Activated effector memory CD4-positive, alpha-beta T cell treated with anti-CD3 and anti-CD28 coated beads, Interleukin-2, amount 50 U/mL, for 16 hours (primary cell): ENCODE measurements at places on chromosomes 13 and 19.
A peak's percentile ranks its signal among the peaks of the same experiment; 100 is the strongest.

DNA sequence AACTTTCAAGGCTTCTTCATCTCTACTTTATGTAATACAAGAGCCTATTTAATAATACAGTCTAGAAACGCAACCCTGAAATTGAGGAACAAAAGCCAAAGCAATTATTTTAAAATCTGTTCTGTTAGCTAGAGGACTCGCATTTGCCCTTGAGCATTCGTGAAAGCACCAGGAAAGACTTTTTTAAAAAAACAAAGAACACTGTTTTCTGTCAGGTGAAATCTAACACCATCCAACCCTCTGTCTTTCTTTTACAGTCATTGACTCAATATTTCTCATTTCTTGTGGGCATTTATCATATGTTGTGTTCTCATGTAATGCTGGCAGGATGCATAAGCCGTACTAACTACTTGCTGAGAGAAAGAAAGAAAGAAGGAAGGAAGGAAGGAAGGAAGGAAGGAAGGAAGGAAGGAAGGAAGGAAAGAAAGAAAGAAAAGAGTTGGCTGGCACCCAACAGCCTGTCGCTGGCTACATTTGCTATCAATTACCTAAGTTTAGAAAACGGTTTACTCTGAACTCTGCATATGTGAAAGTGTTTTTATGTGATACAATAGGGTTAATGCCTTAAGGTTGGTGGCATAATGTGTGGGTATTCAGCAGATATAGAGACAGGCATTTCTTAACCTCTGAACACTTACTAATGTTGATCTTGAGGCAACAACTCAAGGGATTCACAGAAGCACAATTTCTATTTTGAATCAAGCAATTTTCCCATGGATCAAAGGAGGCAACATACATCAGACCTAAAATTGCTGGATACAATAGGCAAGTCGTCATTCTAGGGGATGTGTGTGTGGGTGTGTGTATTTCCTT is 445.4 kb downstream of the DCT start:
- DNase-seq: no peak

- no peak for DNase-seq
Observed at GRCh38 chr19:53076984-53077383, 26.2 kb downstream of the ZNF160 start.

- DNase-seq: no peak
Observed at GRCh38 chr19:1765232-1765903, 12.1 kb downstream of the ONECUT3 start.

DNA sequence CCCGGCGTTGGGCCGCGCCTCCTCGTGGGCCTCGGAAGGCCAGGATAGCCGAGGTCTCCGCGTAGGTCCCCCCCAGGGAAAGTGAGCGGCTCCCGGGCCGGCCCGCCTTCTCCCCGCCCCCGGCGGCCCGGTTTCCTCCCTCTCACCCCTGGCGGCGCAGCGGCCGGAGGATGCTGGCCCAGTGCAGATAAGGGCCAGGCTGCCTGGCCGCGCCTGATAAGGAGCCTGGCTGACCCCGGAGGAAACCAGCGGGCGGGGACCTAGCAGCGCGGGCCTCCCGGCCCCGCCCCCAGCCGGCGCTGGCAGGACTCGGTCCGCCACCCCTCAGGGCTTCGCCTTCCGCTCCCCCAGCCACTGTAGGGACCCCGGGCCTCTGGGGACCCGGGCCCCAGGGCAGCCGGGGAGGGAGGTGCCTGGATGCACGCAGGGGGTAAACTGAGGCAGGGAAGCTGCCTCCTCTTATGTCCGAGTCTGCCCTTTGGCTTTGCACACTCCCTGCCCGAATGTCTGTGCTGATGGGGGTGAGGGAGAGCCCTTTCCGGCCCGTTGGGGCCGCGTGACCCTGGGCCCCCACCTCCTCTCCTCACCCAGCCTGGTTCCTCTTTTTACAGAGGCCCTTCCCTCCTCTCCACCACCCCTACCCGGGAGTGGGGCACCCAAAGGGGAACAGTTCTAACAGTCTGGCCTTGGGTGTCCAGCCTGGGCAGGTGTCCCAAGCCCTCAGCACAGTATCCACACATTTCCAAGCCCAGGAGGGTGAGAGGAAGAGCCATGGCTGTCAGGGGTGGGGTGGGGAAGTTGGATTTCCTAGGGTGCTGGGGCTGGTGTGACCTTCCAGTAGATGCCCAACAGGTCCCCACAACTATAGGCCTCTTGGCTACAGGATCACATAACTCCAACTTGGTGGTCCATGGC is at the start of gene LYL1:
TSS of gene LYL1 (minus strand) at position 193 of the 915 bp plus-strand sequence. CDS start 1,687 bp downstream, outside the sequence.
- DNase-seq: peak; percentile 80

DNA sequence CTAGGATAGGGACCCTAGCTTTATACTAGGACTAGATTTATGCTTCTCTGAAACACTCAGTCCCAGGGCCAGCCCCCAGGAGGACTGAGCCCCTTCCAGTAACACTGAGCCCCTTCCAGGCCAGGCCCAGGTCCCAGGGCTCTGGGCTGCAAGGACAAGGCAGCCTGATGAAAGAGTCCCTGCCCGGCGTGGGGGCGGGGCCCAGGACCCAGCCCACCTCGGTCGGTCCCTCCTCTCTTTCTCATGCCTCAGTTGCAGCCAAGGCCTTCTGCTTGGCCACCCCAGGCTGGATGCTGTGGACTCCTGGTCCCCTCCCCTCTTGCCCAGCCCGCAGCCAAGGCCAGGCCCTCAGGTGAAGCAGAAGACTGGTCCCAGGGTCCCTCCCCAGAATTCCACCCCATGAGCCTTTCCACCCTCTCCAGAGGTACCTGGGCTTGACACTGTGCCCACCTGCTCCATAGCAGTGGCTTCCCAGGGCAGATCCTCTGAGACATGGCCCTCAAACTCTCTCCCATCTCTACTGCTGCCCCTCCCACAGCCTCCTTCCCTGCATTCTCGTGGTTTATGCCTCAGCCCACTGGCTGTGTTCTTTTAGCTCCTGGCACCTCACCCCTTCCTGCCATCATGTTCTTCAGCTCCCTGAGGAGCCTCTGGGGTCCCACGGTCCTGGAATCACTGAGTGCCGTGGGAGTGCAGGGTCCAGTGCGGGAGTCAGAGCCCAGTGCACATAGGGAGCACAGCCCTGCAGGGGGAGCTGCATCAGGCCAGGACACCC is 53.6 kb upstream of the C1QTNF9B start:
- DNase-seq: no peak

DNA sequence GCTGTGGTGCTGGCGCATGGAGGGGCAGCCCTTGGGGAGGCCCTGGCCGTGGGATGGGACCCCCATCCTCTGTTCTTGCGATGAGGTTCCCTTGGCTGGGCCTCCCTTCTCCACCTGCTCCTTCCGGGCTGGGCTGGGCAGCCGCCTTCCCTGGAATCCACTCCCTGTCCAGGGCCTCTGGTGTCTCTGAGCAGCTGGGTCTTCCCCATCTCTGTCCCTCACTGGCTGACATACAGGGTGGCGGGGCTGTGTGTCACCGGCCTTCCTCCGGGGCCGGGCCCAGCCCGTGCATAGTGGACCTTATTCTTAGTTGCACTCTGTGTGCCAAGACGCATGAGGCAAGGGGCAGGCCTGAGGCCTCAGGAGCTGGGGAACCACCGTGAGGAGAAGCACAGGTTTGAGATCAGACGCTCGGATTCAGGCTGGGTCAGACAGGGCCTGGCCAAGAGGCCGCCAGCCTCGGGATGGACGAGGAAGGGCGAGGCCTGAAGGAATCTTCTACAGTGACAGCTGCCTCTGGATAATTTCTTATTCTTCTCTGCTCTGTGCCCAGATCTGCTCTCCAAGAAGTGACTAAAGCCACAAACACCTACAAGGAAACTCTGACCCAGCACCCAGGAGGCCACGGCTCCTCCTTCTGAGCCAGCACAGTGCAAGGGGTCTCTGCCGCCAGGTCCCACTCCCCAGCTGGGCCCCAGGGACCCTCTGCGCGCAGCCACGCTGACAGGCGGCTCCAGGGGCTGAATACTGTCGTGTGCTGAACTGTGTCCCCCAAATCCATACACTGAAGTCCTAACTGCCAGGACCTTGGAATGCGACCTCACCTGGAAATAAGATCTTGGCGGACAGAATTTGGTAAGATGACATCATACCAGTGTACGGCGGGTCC is 11.0 kb downstream of the SGTA start:
- no peak for DNase-seq

- DNase-seq: no peak
Observed at GRCh38 chr13:35143123-35143522, 201.1 kb downstream of the NBEA start.

DNA sequence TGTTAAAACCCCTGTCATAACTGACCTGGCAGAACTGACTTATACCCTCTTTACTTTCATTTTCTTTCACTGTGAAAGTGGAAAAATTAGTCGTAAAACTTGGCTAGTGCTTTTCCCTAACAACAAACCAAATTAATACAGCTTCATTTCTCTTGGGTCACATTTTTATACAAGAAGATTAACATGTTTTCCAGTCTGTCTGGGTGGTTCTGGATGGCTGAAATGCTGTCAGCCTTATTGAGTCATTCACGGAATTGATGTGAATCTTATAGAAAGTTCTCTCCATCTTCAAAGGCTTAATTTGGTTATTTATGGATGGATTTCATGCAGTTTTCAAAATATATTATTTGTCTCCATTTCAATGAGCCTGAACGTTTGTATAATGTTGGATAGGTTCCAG is 440.0 kb downstream of the KCTD12 start:
- DNase-seq: no peak

DNA sequence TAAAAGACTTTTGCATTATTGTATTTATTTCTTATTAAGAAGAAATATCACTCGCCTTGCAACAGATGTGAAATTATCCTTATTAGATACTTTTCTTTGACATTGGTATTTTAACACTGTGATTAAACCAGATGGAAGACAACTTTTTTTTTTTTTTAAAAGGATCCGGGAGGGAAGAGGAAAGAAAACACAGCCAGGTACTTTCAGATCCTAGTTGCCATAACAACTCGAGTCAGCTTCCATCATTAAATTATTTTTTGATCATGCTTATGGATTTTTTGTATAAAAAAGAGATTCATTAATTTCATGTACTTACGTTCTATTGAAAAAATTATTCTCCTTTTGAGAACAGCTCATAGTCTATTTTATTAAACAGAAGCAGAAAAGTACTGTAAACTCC is 515.7 kb downstream of the TBC1D4 start:
- no peak for DNase-seq

DNA sequence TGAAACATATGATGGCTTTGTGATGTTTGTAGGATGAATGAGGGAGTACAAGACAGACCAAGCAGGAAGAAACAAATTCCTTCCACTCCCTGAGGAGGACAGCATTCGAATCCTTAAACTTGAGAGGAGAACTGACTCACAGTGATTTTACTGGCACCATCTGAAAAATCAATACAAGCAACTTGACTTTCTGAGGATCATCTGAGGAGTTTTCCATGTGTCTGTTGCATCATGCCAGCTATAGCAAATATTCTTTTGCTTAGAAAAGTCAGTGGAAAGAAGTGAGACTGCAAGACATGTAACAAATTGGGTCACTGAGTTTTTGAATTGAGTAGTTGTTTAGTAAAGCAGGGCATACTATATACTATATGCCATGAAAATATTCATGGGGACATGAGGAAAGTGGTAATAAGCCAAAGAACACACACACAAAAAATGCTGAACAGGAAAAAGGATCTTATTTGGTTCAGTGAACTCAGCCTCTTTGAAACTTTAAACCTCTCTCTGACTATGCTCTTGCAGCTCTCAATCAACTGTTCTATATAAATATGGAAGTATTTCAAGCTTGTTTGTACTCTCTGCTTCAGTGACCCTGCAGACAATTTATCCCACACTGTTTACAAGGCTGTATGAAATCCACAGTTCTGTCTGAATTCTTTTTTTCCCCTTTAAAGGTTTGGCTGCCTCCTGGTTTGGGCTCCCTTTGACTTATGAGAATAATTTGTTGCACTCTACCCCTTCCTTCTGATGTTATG is 35.5 kb downstream of the SERTM1 start:
- no peak for DNase-seq

- DNase-seq: no peak
Observed at GRCh38 chr13:35874704-35875103, 256.5 kb downstream of the DCLK1 start.

GRCh38 chr19:52923778-52924593 is 758 bp upstream of the ZNF888 start:
- no peak for DNase-seq

DNA sequence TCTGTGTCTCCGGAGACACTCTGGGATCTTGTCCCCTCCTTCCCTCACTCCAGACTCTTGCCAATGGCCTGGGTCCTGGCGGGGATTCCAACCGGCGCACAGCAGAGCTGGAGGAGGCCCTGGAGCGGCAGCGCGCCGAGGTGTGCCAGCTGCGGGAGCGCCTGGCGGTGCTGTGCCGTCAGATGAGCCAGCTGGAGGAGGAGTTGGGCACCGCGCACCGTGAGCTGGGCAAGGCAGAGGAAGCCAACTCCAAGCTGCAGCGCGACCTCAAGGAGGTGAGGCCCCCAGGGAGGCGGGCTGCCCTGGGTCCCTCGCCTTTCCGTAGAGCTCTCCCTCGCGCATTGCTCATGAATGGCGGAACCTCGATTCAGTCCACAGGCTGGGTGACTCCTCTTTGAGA is 11.0 kb downstream of the PPFIA3 start:
- no peak for DNase-seq

DNA sequence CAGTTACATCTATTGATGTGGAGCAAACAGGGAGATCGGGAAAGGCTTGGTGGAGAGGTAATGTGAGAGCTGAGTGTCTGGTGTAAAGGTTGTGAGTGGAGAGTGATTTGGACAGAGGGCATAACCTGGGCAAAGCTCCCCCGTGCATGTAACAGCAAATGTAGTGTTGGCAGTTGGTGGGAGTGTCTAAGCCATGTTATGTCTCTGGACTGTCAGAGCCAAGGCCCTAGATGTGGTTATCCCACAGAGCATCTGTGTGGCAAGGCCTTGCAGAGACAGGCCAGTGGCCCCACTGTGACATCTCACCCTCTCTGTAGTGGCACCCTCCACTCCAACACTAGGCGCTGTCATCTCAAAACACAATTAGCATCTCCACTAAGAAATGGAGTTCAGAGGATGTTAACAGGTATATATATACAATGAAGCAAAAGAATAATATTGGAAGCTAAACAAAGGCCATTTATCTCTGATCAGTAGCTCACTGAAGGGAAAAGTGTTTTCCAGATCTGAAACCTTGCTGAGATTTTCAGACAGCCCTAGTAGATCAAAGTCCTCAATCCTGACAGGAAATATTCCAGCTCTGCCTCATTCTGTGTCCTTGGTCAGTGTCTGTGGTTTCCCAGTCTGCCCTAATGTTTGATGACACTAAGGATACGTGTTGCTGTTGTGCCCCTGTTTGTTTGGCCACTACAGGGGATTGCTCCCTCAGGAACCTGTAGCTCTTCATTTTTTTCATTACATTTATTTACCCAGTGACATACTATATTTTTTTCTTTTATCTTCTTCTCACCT is 20.2 kb downstream of the POLR1D start:
- DNase-seq: no peak

- no peak for DNase-seq
Observed at GRCh38 chr13:20431080-20431479, 94.6 kb downstream of the CRYL1 start.

DNA sequence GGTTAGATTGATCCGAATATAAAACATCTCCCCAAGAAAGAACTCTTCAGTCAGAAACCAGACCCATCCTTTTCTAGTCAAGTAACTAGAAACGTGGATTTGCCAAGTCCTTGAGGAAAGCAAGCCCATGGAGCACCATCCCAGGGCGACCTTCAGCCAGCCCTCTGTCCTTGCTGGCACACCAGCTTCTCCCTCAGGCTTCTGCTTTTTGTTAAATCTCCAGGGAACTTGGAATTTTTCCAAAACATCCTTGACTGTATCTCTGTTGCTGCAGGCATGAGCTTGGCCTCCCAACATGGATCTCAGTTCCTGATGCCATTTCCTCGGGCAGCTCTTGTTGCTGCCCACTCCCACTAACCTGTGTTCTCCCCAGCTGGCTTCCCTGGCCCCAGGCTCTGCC is 27.1 kb upstream of the C1QTNF9 start:
- DNase-seq: no peak

- peak; percentile 84 for DNase-seq
Observed at GRCh38 chr19:16325161-16325527, 518 bp downstream of the KLF2 start.

GRCh38 chr13:114090476-114090875 is 41.9 kb downstream of the RASA3 start:
- DNase-seq: peak; percentile 43
